Mammary epithelial cell (primary cell): ENCODE measurements at places on chromosomes 12 and 14. TPM values are rescaled to one million over a fixed set of nuclear protein-coding genes. Genes with fewer than 3 reads are reported as not detected.
A peak's percentile ranks its signal among the peaks of the same experiment; 100 is the strongest.

- no peak for DNase-seq
Measured at GRCh38 chr12:121989276-121990113, 32.2 kb upstream of the BCL7A start.

- DNase-seq = peak; percentile 7
Measured at GRCh38 chr14:78227248-78228077, 57.3 kb downstream of the NRXN3 start.

Gene BDKRB2
- polyA plus RNA-seq = 18.1 TPM

Gene LAG3
- polyA plus RNA-seq = 0.33 TPM

DNA sequence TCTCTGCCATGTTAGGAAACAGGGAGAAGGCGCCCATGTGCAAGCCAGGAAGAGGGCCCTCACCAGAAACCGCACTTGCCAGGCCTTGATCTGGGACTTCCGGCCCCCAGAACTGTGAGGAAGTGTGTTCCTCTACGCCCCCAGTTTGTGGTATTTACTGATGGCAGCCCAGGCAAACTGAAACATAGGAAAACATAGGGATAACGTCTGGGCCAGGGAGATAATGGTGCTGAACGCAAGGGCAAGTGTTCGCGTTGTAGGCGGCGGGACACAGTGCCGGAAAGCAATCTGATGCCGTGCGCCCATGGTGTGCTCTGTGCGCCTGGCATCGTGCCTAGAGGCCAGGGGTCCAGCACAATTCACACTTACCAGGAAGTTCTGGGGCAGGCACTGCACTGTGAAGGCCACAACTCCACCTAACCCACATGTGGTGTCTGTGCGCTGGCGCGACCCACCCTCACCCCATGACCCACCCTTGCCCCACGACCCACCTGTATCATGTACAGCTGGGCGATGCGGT lies 53.6 kb downstream of the ARL6IP4 start:
- no peak for DNase-seq

DNA sequence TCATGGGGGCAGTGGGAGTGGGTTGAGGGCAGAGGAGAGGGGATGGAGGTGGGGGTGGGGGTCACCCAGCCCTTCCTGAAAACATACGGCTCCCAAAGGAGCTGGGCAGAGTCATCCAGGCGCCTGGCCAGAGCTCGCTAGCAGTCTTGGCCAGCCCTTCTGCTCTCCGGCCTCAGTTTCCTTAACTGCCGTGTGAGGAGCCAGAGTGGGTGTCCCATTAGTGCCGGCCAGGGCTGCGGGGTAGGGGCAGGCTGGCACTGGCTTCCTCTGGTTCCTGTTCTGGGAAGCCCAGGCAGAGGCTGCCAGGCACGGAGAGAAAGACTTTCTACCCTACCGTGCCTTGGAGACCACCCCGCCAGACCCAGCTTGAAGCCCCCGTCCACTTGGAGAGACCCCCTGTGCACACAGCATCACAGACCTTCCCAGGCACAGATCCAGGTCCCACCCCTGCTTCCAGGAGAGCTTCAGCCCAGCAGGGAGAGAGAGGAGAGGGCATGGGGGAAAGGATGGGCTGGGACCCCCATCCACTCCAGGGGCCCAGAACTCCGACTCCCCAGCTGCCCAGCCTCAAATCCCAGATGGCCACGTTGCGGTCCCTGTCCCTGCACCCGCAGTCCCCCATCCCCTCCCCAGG lies 93.3 kb downstream of the RFLNA start:
- DNase-seq = no peak

- no peak for DNase-seq
Measured at GRCh38 chr12:52063082-52063924, 6.5 kb upstream of the ATG101 start.

DNA sequence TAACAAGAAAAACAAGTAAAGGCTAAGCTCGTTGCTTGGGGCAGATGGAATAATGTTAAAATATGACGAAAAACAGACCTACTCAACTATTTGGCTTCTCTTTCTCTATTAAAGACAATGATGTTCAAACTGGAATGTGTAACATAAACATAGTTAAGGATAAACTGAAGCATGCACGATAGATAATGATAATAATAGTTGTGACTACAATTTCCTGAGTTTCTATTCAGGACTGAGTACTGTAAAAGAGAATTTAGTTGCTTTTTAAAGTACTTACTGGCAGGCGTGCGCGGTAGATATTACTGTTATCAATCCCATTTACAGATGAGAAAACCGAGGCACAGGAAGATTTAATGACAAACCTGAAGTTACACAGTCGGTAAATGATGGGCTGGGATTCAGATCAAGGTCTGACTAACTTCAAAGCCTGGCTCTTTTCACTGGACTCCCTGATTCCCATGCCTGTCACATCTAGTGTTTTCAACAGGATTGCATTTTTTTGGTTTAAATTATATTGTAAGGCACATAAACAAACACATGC lies 103.0 kb downstream of the CRADD start:
- no peak for DNase-seq

Gene TAS2R30
- not detected for polyA plus RNA-seq

GRCh38 chr12:53180931-53181645 lies 363 bp upstream of the CSAD start:
- peak; percentile 70 for DNase-seq

GRCh38 chr12:73262788-73263381 lies 990.7 kb downstream of the TRHDE start:
- no peak for DNase-seq

GRCh38 chr14:39988939-39989338 lies 556.7 kb upstream of the FBXO33 start:
- no peak for DNase-seq

- no peak for DNase-seq
Measured at GRCh38 chr14:105193916-105194782, 13.0 kb upstream of the NUDT14 start.

DNA sequence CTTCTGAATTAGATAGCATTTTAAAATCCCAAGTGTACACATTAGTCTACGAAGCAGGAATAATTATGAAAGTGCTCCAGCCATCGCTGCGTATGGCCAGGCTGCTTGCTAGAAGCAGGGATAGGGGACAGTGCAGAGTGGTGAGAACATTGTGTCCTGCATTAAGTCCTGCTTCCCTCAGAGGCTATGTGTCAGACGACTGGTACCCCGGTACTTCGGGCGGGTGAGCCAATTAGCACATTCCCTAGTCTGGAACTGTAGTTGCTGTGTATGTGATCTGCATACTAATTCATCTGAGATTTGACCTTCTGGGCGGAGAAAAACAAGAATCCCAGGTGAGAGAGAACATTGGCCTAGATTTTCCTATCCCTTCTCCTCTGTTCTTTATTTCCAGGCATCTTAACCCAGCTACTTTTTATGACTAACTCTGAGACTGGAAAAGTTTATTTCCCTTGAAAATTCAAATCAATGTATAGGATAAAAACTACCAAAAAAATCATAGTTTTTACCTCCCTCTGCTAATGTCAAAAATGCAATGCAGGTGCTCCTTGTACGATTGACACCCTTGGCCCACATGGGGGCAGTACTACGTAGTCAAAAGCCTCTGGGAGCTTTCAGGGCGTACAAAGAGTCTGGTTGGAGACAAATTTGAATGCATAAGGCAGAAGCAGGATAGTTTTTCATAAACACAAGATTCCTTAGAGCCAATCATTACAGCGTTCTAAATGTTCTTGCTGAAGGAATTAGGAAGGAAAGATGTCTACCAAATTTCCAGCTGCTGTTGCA lies 764.3 kb downstream of the NOVA1 start:
- DNase-seq = no peak

DNA sequence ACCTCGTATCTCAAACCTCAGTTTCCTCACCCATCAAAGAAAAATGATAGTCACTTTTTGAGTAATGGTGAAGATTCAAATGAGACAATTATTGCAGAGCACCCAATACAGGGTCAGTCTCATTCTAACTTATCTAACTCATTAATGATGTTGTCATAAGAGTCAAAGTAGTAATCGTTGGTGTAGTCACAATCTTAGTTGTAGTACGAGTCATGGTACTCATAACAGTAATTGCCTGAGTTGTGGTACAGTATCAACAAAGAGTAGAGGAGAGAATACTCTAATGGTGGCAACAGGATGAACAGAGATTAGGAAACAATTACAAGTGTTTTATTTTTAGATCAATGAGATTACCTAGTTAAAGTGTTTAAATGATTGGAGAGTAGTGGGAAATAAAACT lies 93.6 kb upstream of the TMTC2 start:
- no peak for DNase-seq

- DNase-seq = no peak
Measured at GRCh38 chr12:125873016-125873415, 807.8 kb downstream of the AACS start.

GRCh38 chr12:69519871-69520270 lies 49.7 kb downstream of the FRS2 start:
- DNase-seq = peak; percentile 90

Gene GDF3
- not detected for polyA plus RNA-seq

GRCh38 chr12:64116969-64117368 lies 105.1 kb downstream of the KICS2 start:
- DNase-seq = no peak

DNA sequence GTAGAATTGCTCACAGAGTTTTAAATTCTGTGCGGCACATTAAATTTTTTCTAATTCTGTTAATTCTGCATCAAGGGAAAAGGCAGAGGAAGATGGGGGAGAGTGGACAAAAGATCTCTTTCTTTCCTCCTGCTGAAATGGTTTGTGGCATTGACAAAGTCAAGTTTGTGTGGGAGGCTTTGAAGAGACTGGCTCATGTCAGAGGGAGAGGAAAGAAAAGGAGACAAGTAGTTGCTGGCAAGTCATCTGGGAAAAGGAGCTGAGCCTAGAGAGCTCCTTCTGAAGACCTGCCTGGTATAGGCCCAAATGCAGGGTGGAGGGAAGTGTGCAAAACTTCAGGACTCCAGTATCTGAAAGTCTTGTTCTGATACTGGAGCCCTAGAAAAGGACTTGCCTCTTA lies 36.3 kb downstream of the TTLL5 start:
- DNase-seq = no peak

Gene JPH4
- 0.01 TPM for polyA plus RNA-seq

- DNase-seq = no peak
Measured at GRCh38 chr12:109377139-109377685, 29.5 kb downstream of the MYO1H start.

Gene RNF212B
- polyA plus RNA-seq = 0.05 TPM

Gene DEGS2
- polyA plus RNA-seq = 0.36 TPM

DNA sequence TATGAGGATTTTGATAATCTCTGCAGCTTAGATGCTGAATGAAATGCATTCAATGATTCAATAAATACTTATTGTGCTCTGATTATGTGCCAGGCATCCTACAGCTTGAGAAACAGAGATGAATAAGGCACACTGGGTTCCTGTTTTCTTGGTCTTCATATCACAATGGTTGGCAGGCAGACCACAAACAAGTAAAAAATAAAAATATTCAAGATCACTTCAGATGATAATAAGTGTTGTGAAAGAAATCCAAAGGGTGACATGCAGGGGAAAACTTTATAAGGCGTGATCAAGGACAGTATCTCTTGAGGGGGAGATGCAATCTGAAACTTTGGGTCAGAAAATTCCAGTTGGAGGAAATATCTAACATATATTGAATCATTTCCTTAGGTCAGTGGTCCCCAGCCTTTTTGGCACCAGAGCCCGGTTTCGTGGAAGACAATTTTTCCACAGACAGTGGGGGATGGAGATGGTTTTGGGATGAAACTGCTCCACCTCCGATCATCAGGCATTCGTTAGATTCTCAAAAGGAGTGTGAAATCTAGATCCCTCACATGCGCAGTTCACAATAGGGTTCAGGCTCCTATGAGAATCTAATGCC lies 73.7 kb upstream of the RAP1B start:
- DNase-seq = no peak

GRCh38 chr12:95282266-95282665 lies 64.7 kb downstream of the VEZT start:
- no peak for DNase-seq

- DNase-seq = no peak
Measured at GRCh38 chr14:77544571-77544970, 46.0 kb upstream of the ISM2 start.

- DNase-seq = peak; percentile 98
Measured at GRCh38 chr14:100692859-100693558, 33.7 kb upstream of the DLK1 start.

Gene KCNK10
- not detected for polyA plus RNA-seq

- no peak for DNase-seq
Measured at GRCh38 chr12:97595426-97595831, 132.8 kb downstream of the RMST start.

Gene ZC2HC1C
- 0.94 TPM for polyA plus RNA-seq

DNA sequence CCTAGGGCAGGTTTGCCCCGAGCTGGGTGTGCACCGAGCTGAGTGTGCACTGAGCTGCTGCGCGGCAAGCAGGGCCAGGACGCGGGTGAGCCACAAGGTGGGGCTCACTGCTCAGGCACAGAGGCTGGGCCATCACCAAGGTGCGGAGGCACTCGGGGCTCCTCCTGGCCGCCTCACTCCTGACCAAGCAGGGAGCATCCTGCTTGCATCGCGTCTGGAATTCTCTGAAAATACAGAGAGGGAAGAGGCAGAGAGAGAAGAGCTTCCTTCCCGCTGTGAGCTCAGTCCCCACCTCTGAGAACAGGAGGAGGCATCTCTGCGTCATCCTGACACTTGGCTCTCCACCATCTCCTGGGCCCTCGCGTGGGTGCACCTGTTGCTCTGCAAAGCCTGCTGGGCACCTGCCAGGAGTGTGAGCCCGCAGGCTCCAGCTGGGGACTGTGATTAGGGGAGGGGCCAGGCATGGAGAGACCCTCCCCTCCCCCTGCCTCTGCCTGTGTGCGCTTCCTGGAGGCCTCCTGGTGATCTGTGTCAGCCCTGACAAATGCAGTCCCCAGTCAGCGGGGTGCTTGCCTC lies 116.3 kb downstream of the GLT1D1 start:
- DNase-seq = no peak

Gene SLC8A3
- polyA plus RNA-seq = 0.40 TPM
